ENCODE measurements at places on chromosomes 2 and 18.

- DNase-seq, result no peak
These were observed 16.5 kb downstream of the SLC4A3 start for GRCh38 chr2:219643788-219644398.

- no peak for DNase-seq
These were observed 387.7 kb downstream of the STK39 start for GRCh38 chr2:167859676-167860075.

- no peak for DNase-seq
These were observed 34.0 kb downstream of the ABCB11 start for GRCh38 chr2:168997118-168997521.

- no peak for DNase-seq
These were observed 119.0 kb upstream of the SYT4 start for GRCh38 chr18:43396266-43396665.

DNA sequence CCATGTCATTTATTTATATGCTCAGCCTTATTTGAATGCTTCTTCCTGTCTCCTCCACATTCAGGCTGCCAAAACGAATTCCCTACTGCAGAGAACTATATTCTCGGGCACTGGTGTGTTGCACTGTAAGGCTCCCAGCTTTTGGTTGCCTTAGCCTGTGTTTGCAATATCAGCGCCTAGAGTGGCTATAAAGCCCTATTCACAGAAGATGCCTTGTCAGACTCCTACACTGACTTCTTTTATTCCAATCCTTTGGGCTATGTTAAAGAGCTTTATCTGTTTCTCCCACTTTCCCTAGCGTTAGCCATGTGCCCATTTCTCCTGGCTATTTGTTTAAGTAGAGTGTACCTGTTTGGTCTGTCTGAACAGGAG lies 62.4 kb upstream of the EHBP1 start:
- DNase-seq, result no peak
